ENCODE measurements at places on chromosomes 4 and X.

- no peak for DNase-seq
Measured at GRCh38 chr4:184818216-184818564, 7.6 kb downstream of the ACSL1 start.

DNA sequence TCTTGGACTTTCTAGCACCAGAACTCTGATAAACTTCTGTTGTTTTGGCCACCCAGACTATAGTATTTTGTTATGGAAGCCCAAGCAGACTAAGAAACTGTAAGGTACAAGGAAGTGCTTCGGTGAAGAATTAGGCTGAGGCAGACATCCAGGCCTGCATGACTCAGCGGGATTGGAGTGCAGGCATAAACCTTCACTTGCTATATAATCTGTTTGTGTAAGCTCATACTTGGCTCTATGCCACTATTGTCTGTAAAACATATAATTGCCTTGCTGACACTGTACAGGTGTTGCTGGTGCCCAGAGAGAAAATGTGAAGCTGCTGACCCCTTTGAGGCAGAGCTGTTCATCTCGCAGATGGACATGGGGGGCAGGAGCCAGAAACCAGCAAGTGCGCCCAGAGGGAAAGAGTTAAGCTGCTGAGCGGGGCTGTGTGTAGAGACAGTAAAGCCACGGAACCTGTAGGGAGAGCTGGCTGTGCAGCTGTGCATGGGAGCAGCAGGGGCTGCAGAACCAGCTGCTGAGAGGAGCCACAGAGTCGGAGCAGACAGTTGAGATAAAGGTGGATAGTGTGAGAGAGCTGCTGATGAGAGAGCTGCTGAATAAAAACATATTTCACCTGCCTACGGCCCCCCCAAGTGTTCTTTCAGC lies 96.2 kb downstream of the RBM46 start:
- DNase-seq: no peak

GRCh38 chrX:35842674-35843073 lies 44.5 kb downstream of the MAGEB16 start:
- DNase-seq: no peak

DNA sequence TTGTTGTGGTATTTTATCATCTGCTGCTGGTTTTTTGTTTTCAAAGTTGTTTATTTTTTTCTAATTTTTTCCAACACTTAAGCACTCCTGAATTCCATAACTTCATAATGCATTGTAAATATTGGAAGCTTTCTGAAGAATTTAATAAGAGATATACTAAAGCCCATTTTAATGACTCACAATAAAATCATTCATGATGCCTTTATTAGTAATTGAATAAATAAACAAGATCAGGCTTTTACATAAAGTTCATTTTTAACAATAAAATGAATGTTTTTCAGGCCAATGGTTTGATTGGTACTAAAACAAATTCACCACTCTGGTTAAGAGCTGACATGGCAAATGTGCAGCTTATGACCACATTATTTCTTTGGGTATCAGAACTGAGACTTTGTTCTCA lies 408.2 kb upstream of the SMIM31 start:
- no peak for DNase-seq

- peak; percentile 74 for DNase-seq
Measured at GRCh38 chr4:118322831-118323502, 29.8 kb downstream of the PRSS12 start.

DNA sequence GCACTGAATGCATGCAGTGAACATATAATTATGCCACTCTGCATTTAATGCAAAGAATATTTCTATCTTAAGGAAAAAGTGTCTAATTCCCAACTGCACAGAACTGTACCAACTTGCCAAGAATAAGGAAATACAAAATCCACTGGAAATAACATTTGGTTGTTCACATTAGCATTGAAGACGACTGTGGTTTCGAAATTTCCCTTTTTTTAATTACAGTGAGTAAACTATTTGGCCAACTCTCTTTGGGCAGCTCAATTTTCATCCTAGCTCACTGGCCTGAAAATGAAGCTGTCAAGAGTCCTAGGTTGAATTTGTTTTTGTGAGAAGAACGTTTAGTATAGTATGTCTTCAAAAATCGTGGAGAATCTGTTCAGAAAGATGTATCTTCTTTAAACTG lies 81.6 kb upstream of the MID1 start:
- DNase-seq: no peak

- DNase-seq: no peak
Measured at GRCh38 chr4:140102421-140102820, 51.6 kb downstream of the MAML3 start.

DNA sequence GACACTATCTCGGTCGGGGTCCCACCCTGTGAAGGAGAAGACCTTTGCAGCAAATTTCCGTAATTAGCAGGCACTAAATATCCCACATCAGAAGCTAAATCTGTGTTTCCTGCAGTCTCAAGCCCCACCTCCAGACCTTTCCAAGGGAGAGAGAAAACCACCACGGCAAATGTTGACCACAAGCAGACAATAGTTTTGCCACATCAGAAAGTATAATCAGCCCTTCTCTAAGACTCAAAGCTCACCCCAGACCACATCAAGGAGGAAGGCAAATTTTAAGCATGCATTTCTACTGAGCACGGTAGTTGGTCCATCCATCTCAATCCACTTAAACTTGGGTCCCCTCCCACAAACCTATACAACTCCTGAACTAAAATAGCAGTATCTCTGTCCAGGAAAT lies 398.5 kb downstream of the GPM6A start:
- no peak for DNase-seq

Measured in skin of body (tissue), 3 donors.